Neural progenitor cell (in vitro differentiated cells): ENCODE measurements at places on chromosomes 6 and 20. TPM values are rescaled to one million over a fixed set of nuclear protein-coding genes. Genes with fewer than 3 reads are reported as not detected.

CLDN20 gene
- total RNA-seq = not detected in 2 replicates

MOXD1 gene
- total RNA-seq = 2.3 and 4.8 TPM in 2 replicates

WFDC5 gene
- total RNA-seq = not detected in 2 replicates

MAS1 gene
- total RNA-seq = not detected in 2 replicates

CFB gene
- total RNA-seq = 0.50 TPM in 1 of 2 replicates, not detected in the other

TPMT gene
- 15.0 and 22.1 TPM in 2 replicates for total RNA-seq

FLRT3 gene
- 24.0 and 41.8 TPM in 2 replicates for total RNA-seq

GABRR1 gene
- not detected in 2 replicates for total RNA-seq

GINM1 gene
- total RNA-seq = 26.9 and 35.7 TPM in 2 replicates

GSS gene
- 63.9 and 96.4 TPM in 2 replicates for total RNA-seq
